ENCODE measurements at places on chromosomes 3 and 15.

DNA sequence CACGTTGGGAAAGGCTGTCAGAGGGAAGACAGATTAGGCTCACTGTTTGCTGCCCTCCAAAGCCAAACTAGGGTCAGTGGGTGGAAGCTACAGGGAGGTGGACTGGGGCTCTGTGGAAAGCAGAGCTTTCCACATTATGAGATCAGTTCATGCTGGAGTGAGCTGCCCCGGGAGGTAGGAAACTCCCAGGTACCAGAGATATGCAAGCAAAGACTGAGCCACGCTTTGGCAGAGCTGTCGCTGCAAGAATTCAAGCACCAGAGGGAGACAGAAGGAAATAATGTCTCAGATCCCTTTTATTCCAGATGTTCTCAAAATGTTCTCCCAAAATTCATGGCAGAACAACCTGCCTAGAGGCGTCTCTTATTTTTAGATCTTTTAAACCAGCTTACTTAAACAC is 286.6 kb downstream of the WDR72 start:
- no peak for DNase-seq

GRCh38 chr3:16897254-16897926 is 12.6 kb downstream of the PLCL2 start:
- DNase-seq: no peak

GRCh38 chr3:133955892-133956291 is 60.2 kb upstream of the RAB6B start:
- no peak for DNase-seq

DNA sequence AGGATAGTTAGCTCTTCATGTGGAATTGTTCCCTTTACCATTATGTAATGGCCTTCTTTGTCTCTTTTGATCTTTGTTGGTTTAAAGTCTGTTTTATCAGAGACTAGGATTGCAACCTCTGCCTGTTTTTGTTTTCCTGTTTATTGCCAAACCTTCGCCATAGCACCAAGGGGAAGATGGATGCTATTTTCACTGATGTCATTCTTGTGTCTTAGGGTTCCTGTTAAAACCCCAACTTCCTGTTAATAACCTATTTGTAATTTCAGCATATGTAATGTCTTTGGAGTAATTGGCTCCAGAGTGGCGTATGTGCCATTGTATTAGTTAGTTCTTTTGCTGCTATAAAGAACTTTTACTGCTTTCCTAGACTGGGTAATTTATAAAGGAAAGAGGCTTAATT is 10.8 kb downstream of the SAMMSON start:
- no peak for DNase-seq

DNA sequence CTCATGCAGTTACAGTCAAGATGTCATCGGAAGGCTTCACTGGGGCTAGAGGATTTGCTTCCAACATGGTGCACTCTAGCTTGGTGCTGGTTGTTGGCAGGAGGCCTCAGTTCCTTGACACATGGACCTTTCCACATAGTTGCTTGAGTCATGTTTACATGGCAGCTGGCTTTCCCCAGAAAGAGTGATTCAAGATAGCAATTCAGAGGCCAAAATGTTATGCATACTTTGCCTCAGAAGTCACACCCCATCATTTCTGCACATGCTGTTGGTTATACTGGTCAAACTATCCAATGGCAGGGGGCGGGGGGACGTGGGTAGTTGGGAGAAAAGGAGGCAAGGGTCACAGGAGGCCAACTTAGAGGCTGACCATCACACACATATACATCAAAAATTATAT is 58.7 kb downstream of the FOXB1 start:
- peak; percentile 55 for DNase-seq

DNA sequence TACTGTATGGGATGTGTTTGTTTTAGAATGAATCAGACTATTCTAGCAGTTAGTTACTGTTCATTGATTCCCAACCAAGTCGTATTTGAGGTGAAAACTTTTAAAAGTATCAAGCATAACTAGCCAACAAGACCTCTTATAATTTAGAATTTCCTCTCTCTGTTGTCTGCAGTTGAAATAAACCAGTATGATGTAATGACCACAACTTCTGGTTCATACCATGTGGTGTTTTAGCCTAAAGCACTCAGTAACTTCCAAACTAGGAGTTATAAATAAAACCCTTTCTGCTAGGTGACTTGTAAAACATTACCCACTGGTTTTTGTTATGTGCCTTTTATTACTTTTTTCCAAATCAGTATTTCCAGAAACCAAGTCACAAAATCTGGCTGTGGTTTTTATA is 19.8 kb upstream of the P2RY12 start:
- peak; percentile 84 for DNase-seq

GRCh38 chr3:10251006-10251405 is 2.7 kb downstream of the TATDN2 start:
- DNase-seq: no peak

DNA sequence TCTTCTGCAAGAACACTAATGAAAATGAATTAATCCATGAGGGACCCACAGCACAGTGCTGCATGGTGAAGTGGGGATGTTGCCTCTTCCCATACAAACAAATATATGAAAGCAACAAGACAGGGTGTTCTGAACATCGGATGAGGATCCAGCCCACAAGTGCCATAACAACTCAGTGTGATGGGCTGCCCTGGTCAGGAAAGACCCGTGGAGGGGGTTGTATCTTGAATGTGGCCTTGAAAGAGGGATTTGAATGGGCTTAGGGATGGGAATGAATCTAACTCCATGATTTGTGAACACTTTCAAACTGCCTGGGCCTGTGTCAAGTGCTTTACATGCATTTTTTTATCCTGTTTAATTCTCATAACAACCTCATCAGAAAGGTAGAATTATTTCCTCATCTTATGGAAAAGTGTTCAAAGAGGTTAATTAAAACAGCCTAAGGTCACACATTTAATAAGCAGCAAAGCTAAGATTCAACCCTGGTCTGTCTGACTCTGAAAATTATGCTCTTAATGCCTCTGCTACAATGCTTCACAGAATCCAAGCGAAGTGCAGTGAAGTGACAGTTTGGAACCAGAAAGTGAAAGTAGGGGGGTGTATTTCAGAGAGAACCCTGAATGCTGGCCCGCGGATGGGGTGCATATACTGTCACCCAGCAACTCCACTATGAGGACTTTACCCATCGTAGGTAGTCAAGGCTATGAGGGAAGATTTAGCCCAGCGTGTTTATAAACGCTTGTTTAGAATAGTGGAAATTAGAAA is 65.6 kb upstream of the HEG1 start:
- DNase-seq: no peak

GRCh38 chr15:60162968-60163355 is 158.9 kb downstream of the FOXB1 start:
- peak; percentile 16 for DNase-seq

- no peak for DNase-seq
These were observed 27.8 kb downstream of the LIPC start for GRCh38 chr15:58459560-58459959.

GRCh38 chr3:170171563-170171962 is 10.0 kb downstream of the PHC3 start:
- DNase-seq: no peak

- DNase-seq: peak; percentile 12
These were observed 35.2 kb downstream of the ETV5 start for GRCh38 chr3:186073641-186074040.

- peak; percentile 68 for DNase-seq
These were observed 11.0 kb downstream of the LYSMD2 start for GRCh38 chr15:51726302-51727073.

GRCh38 chr15:88705769-88706165 is 67.0 kb downstream of the ISG20 start:
- DNase-seq: no peak

DNA sequence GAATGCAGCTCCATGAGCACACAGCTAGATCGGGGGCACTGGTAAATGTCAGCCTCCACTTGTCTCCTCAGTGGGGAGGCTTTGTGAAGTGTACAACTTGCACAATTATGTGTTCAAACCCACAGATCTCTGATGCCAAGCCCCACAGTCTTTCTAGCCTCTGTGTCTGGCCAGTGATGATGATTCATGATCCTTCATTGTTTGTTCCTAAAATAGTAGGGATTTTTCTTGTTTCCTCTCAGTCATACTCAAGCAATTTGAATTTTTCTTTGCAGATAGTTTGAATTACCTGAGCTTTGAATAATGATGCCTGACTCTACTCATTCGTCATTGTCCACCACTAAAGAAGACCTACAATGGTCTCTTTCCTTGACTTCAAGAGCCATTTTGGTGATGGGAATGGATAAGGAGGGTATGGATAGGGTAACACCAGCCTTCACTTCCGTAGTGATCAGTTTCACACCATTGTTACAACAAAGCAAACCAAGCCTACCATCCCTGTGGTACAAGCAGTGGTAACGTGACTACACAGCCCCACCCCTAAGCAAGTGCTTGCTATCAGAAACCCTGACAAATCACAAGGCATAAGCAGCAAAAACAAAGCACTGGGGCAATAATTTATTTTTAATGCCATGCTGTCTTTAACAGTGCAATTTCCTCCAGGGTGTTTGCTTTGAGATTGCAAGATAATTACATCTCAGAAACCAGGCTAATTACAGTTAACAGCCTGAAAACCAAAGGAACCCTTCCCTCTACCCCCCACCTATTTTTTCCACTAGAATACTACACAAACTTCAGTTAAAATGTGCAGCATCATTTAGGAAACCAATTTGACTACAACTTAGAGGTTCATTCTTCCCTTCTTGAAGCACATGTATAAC is 114.1 kb upstream of the PPP2R3A start:
- DNase-seq: peak; percentile 73

DNA sequence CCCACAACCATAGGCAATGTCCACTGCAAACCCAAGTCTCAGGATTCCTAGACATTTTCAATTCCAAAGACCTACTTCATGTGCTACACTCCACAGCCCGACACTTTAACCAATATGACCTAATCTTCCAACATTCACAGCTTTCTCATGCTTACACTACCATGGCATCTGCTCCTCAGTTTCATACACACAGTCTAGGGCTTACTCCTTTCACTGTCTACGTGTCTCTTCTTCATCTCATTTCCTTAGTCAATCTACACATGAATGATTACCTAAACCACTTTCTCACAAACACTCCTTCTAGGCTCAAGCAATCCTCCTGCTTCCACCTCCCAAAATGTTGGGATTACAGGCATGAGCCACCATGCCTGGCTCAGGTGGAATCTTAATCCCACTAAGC is 106.3 kb downstream of the STAG1 start:
- DNase-seq: no peak

GRCh38 chr3:117567906-117568305 is 858.3 kb downstream of the TUSC7 start:
- DNase-seq: no peak

GRCh38 chr3:4501437-4501836 is 8.3 kb downstream of the ITPR1 start:
- no peak for DNase-seq
